H54 (cell line): ENCODE measurements at places on chromosomes 11 and 22.

GRCh38 chr22:23255506-23256170 is 75.3 kb downstream of the BCR start:
- DNase-seq: no peak

DNA sequence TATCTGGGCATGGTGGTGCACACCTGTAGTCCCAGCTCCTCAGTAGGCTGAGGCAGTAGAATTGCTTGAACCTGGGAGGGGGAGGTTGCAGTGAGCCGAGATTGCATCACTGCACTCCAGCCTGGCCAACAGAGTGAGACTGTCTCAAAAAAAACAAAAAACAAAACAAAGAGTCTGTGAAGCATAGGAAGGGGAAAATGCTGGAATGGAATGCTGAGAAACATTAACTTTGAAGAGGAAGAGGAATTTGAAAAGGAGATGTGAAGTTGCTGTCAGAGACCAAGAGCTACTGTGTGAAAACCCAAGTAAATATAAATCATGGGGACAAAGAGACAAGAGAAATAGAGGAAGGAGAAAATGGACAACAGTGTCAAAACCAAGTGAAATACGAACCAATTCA is 455.1 kb upstream of the ARHGAP42 start:
- no peak for DNase-seq

- no peak for DNase-seq
Measured at GRCh38 chr11:111039982-111040381, 205.5 kb upstream of the POU2AF2 start.

- peak; percentile 11 for DNase-seq
Measured at GRCh38 chr22:32904044-32904443, 102.5 kb downstream of the TIMP3 start.

DNA sequence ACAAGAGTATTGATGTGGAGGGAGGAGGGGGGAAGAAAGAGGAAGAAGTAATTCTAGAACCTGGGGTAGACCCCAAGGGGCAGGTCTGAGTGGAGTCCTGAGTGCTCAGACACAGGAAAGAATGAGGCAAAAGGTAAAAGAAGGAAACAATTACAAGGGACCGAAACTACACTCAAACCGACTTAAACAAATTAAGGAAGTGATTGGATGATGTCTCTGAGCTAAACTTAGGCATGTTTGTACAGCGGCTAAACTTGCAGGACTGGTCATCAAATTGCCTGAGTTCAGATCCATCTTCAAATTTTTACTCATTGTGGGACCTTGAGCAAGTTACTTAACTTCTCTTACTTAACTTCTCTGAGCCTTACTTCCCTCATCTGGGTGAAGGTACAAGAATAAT is 86.3 kb upstream of the LRRC55 start:
- DNase-seq: no peak

GRCh38 chr11:126182787-126183445 is 28.5 kb downstream of the RPUSD4 start:
- DNase-seq: no peak

DNA sequence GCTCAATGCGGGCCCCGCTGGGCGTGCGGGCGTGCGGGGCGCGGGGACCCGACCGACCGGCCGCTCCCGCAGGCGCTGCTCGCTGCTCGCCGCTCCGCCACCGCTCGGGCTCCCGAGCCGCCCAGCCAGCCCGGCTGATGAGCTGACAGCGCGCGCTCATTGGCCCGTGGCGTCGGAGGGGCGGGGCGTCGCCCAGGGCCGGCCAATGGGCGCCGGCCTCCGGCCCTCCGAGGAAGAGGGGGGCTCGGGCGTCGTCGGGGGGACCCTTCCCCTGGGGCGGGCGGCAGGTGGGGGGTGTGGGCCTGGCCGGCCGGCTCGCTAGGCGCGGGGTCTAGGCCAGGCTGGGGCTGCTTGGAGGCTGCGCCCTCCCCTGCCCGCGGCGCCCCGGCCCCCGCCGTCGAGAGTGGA is at the start of gene SCUBE1:
SCUBE1 (minus strand) TSS at position 111 of the 408 bp plus-strand sequence. CDS start 111 bp downstream, outside the sequence.
- no peak for DNase-seq
